ENCODE measurements at places on chromosomes 16 and 17. TPM values are rescaled to one million over a fixed set of nuclear protein-coding genes. Genes with fewer than 3 reads are reported as not detected.

The SLFN12 gene
- 2.6 TPM for total RNA-seq

The SSTR5 gene
- total RNA-seq, result 2.1 TPM

The KRT31 gene
- not detected for total RNA-seq

The SPECC1 gene
- total RNA-seq, result 7.9 TPM

The TP53TG3B gene
- total RNA-seq, result not detected

The MTMR4 gene
- total RNA-seq, result 23.8 TPM

The SHCBP1 gene
- total RNA-seq, result 0.62 TPM

The KIF19 gene
- total RNA-seq, result 0.26 TPM

- peaks cover 7% of the 10 kb centered on the region for H3K27me3 ChIP-seq
- H3K27ac ChIP-seq, result no peak overlapping the region
- no peak for DNase-seq
- H3K4me3 ChIP-seq, result no peak overlapping the region
- no peaks in the 10 kb centered on the region for H3K4me1 ChIP-seq
- H3K36me3 ChIP-seq, result no peaks in the 10 kb centered on the region
These were observed 440.6 kb downstream of the HS3ST3B1 start for GRCh38 chr17:14741491-14741890.

DNA sequence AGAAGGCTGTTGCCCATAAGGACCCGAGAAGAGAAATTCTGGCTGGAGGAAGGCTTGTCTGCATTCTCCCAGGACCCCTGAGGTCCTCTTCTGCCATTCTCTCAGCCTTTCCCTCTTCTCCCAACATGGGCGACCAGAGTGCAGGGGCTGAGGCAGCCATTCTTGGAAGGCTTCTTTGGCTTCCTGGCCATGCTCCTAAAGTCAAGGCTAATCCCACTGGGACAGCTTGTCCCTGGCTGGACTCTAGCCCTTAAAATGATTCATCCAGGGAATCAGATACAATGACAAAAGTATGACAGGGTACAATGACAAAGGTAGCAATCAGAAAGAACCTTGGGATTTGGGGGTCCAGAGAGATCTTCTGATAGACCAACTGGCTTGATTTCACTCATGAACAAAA is 26.8 kb downstream of the SRL start:
- H3K4me1 ChIP-seq, result peaks cover 52% of the 10 kb centered on the region
- H3K27ac ChIP-seq, result peak overlapping the region; percentile 96
- H3K27me3 ChIP-seq, result no peaks in the 10 kb centered on the region
- H3K36me3 ChIP-seq, result no peaks in the 10 kb centered on the region

- H3K36me3 ChIP-seq, result no peaks in the 10 kb centered on the region
- no peaks in the 10 kb centered on the region for H3K4me1 ChIP-seq
- H3K27me3 ChIP-seq, result no peaks in the 10 kb centered on the region
- no peak overlapping the region for H3K27ac ChIP-seq
- no peak overlapping the region for H3K4me3 ChIP-seq
These were observed 202.5 kb upstream of the MON1B start for GRCh38 chr16:76988526-76988925.

DNA sequence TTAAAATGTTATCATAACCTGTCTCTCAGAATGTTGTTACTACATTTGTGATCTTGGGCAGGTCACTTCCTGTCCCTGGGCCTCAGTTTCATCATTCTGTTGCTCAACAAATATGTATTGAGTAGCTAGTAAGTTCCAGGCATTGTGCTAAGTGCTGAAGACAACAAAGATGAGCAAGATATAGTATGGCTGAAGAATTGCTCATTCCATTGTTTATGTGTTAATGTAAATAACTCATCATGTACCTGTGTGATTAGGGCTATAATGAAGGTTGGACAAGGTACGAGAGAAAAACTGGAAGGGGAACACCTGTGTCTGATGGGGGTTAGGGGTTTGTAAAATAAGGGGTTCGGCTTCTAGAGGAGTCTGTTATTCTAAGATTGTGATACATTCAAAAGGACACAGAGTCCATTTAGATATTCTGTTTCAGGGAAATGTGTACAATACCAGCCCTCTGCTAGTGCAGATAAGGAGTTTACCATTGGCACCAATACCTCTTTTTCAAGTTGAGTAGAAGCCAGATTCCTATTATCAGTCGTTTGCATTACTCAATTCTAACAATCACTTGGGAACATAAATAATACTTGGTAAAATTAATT is 20.0 kb downstream of the TUBG1 start:
- H3K27me3 ChIP-seq, result no peaks in the 10 kb centered on the region
- H3K4me1 ChIP-seq, result no peaks in the 10 kb centered on the region
- H3K36me3 ChIP-seq, result no peaks in the 10 kb centered on the region
- no peak for DNase-seq
- H3K27ac ChIP-seq, result no peak overlapping the region
- no peak overlapping the region for H3K4me3 ChIP-seq

DNA sequence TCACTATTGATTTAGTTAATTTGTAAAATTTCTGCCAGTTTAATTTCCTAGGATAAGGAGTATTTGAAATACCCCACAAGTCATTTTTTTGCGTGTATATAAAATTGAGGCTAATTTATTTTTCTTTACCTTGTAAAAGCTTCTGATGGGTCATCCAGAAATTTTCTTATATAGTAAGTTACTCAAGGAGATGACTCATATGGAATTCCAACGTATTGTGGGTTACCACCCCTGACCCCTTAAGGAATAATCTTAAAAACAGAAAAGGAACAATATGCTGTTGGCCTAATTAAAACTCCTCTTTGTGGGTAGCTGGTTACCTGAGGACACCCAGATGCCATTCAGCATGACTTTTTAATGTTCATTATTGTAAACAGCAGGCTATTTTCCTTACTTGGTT is 13.6 kb downstream of the HEATR6 start:
- H3K27me3 ChIP-seq, result no peaks in the 10 kb centered on the region
- no peak overlapping the region for H3K4me3 ChIP-seq
- DNase-seq, result no peak
- H3K36me3 ChIP-seq, result peaks cover 96% of the 10 kb centered on the region
- H3K4me1 ChIP-seq, result no peaks in the 10 kb centered on the region

- H3K36me3 ChIP-seq, result no peaks in the 10 kb centered on the region
- H3K4me1 ChIP-seq, result peaks cover 24% of the 10 kb centered on the region
- H3K4me3 ChIP-seq, result no peak overlapping the region
- peaks cover 59% of the 10 kb centered on the region for H3K27me3 ChIP-seq
- DNase-seq, result no peak
- H3K27ac ChIP-seq, result no peak overlapping the region
These were observed 721 bp upstream of the BEAN1 start for GRCh38 chr16:66426112-66427035.

- no peak for DNase-seq
- no peak overlapping the region for H3K27ac ChIP-seq
- no peaks in the 10 kb centered on the region for H3K36me3 ChIP-seq
- no peaks in the 10 kb centered on the region for H3K27me3 ChIP-seq
- no peak overlapping the region for H3K4me3 ChIP-seq
- H3K4me1 ChIP-seq, result peaks cover 8% of the 10 kb centered on the region
These were observed 91.0 kb downstream of the KCNJ12 start for GRCh38 chr17:21467196-21467595.

DNA sequence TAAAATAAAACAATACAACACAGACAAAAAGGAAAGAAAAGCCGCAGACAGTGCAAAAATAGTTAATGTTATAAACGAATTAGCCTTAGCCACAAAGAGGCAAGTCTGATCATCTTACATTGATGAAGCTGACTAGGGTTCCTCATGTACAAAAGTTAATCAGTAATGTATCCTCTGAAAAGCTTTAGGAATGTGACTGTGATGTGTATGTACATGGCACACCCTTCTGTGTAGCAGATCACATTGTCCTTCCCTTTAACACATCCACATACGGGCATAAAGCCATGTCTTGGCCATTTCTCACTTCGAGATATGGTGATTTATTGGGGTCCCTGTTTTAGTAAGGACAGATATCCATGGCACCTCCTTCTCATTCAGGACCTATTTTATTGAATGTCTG is 1327.5 kb upstream of the CDH8 start:
- H3K27ac ChIP-seq, result no peak overlapping the region
- H3K36me3 ChIP-seq, result no peaks in the 10 kb centered on the region
- DNase-seq, result no peak
- H3K4me1 ChIP-seq, result no peaks in the 10 kb centered on the region
- no peaks in the 10 kb centered on the region for H3K27me3 ChIP-seq

DNA sequence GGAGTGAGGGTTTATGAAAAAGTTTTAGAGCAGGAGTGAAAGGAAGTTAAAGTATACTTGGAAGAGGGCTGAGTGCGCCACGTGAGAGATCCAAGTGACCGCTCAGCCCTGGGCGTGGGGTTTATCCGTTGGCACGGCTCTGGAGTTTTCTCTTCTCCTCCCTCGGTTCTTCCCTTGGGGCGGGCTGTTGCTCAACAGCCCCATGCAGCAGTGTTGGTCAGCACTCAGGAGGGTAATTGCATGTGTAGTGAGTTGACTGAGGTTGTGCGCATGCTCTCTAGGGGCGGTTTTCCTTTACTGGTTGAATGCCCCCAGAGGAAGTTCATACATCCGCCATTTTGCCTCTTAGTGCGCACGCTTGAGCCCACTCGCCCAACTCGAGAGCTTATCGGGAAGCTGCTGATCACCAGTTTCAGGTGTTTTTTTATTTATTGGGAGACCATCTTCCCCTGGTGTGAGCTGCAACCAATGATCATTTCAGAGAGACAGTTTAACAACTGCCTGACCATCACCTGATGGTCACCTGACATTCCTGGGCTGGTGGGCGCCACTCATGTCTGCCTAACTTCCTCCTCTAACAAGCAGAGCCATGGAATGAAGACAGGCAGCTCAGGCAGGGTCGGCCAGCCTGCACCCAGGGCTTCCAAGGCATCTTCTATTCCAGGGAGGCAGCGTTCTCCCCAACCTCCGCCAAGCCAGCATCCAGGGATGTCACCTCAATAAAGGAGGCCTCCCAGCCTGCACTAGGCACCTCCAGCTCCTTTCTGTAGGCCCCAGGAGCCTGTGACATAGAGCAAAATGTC is 41.3 kb upstream of the DNAH17 start:
- H3K36me3 ChIP-seq, result no peaks in the 10 kb centered on the region
- H3K4me3 ChIP-seq, result no peak overlapping the region
- H3K4me1 ChIP-seq, result no peaks in the 10 kb centered on the region
- H3K27me3 ChIP-seq, result no peaks in the 10 kb centered on the region
- no peak overlapping the region for H3K27ac ChIP-seq

DNA sequence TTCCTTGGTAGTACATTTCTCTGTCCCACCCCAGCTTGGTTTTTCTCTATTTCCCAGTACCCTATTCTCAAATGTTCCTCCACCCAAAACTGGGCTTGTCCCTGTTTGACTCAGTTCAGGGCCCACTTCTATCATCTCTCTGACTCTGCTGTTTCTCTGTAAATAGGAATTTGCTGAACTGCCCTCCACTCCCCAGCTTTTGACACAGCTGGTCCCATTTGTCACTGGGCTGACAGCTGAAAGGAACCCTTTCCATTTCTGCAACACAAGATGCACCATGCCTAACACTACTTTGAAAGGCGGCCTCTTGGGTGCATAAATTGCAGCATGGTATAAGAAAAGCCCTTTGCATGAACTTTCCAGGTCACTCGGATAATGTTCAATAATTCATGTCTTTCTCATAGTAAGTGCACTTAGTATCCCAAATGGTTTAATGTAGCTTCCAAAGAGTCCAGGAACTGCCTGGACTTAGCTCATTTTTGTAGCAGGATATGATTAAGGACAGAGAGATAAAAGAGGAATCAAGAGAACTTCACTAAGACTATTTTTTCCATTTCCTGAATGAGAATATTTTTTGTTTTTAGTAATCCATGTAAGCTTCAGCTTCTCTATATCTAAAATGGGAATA is 256.7 kb downstream of the CDH11 start:
- no peak overlapping the region for H3K27ac ChIP-seq
- no peaks in the 10 kb centered on the region for H3K4me1 ChIP-seq
- no peaks in the 10 kb centered on the region for H3K36me3 ChIP-seq
- DNase-seq, result no peak

GRCh38 chr16:86512860-86513470 is 2.6 kb downstream of the FOXF1 start:
- peaks cover 100% of the 10 kb centered on the region for H3K27me3 ChIP-seq
- H3K36me3 ChIP-seq, result no peaks in the 10 kb centered on the region
- H3K27ac ChIP-seq, result no peak overlapping the region
- H3K4me3 ChIP-seq, result no peak overlapping the region
- no peak for DNase-seq

GRCh38 chr16:55567382-55567781 is 898 bp downstream of the CAPNS2 start:
- H3K36me3 ChIP-seq, result no peaks in the 10 kb centered on the region
- H3K4me3 ChIP-seq, result no peak overlapping the region
- DNase-seq, result no peak
- H3K27me3 ChIP-seq, result no peaks in the 10 kb centered on the region
- H3K27ac ChIP-seq, result no peak overlapping the region

DNA sequence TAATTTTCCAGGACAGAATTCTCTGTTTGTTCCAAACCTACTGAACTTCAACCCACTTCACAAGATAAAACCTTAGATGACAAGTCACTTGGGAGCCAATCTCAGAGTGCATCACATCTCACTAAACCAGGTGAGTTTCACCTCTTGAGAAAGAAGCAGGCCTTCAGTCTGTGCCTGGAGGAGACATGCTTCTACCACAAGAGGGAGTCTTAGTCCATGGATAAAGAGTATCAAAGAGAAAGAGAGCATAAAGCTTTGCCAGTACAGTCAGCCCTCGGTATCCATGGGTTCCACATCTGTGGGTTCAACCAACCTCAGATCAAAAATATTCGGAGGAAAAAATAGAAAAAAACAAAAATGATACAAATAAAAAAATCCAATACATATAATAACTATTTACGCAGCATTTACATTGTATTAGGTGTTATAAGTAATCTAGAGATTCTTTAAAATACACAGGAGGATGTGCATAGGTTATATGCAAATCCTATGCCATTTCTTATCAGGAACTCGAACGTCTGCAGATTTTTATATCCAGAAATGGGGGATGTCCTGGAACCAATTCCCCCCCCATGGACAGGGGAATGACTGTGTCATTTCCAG is 37.7 kb downstream of the DUSP14 start:
- H3K4me1 ChIP-seq, result no peaks in the 10 kb centered on the region
- no peak overlapping the region for H3K27ac ChIP-seq
- H3K36me3 ChIP-seq, result peaks cover 4% of the 10 kb centered on the region
- DNase-seq, result no peak

- H3K36me3 ChIP-seq, result no peaks in the 10 kb centered on the region
- H3K4me1 ChIP-seq, result no peaks in the 10 kb centered on the region
- no peaks in the 10 kb centered on the region for H3K27me3 ChIP-seq
- DNase-seq, result peak; percentile 33
- no peak overlapping the region for H3K27ac ChIP-seq
- H3K4me3 ChIP-seq, result no peak overlapping the region
These were observed 7.4 kb upstream of the TMEM220 start for GRCh38 chr17:10737168-10737622.

DNA sequence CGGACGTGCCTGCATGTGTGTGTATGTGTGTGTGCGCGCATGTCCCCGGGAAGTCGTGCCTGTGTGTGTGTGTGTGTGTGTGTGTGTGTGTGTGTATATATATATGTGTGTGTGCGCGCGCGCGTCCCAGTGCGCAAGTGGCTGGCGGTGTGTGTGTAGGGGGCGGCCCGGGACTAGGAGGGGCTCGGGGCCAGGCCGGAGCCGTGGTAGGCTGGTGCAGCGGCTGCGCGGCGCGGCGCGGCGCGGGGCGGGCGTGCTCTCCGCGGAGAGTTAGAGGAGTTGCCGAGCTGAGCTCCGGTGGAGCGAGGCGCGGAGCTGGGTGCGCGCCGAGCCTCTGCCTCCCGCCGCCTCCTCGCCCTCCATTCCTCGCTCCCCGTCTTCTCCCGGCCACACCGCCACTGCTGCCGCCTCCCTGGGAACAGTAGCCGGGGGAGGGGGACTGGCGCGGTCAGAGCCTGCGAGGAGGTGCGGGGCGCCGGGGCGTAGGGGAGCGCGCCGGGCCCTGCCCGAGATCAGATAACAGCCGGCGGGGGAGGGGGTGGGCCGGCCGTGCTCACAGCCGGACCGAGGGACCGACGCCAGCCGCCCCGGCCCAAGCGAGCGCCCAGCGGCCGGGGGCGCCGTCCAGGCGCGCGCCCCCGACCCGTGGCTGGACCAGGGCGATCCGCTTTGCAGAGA is at the start of gene KCNJ12:
Gene KCNJ12, plus strand, starts transcription at position 277 of the 678 bp plus-strand sequence. CDS start 38,986 bp downstream, outside the sequence.
- peak; percentile 58 for DNase-seq
- peak within 1 kb of the TSS; percentile 60 for H3K4me3 ChIP-seq
- H3K27me3 ChIP-seq, result peaks cover 13% of the 10 kb centered on the region
- peak within 1 kb of the TSS; percentile 67 for H3K27ac ChIP-seq
- H3K36me3 ChIP-seq, result no peaks in the 10 kb centered on the region

All from heart right ventricle (tissue), 16 donors.